Endodermal cell (in vitro differentiated cells): ENCODE measurements at places on chromosomes 13 and 19. TPM values are rescaled to one million over a fixed set of nuclear protein-coding genes. Genes with fewer than 3 reads are reported as not detected.

The NFIC gene
- total RNA-seq = 3.9 to 5.5 TPM (median 5.2 TPM) in 3 replicates

The GPR12 gene
- not detected in 2 replicates for total RNA-seq

The CBARP gene
- 20.1 and 21.5 TPM in 2 replicates for total RNA-seq

The MARK4 gene
- 90.6 to 108 TPM (median 103 TPM) in 3 replicates for total RNA-seq

The SHISA2 gene
- total RNA-seq = 195 and 232 TPM in 2 replicates

The FUT3 gene
- total RNA-seq = 0.61 to 1.3 TPM (median 1.2 TPM) in 3 replicates

The IGFL1 gene
- total RNA-seq = not detected in 2 replicates

The FLT3 gene
- total RNA-seq = 0.09 to 0.42 TPM in 2 of 3 replicates, not detected in the other

The ZFP82 gene
- 13.6 and 16.0 TPM in 2 replicates for total RNA-seq

The MYBPC2 gene
- 1.9 and 2.0 TPM in 2 replicates for total RNA-seq

The ZNF132 gene
- 1.1 and 1.2 TPM in 2 replicates for total RNA-seq

The RCBTB2 gene
- 5.6 and 7.3 TPM in 2 replicates for total RNA-seq

The CFAP97D2 gene
- total RNA-seq = not detected in 3 replicates

The SLC46A3 gene
- total RNA-seq = 2.9 and 4.3 TPM in 2 replicates

The FKRP gene
- total RNA-seq = 9.6 to 22.9 TPM (median 19.8 TPM) in 3 replicates

The NLRP8 gene
- total RNA-seq = not detected in 2 replicates

The OR7D2 gene
- total RNA-seq = 0.40 and 0.41 TPM in 2 replicates

The RNASEH2B gene
- 23.4 to 45.1 TPM (median 44.1 TPM) in 3 replicates for total RNA-seq

The LRFN3 gene
- 10.8 to 24.3 TPM (median 24.0 TPM) in 3 replicates for total RNA-seq

The RNF113B gene
- total RNA-seq = not detected in 2 replicates

The EXOC3L2 gene
- total RNA-seq = 0.11 to 6.8 TPM (median 0.32 TPM) in 3 replicates

The CNMD gene
- 0.68 to 1.7 TPM (median 1.2 TPM) in 3 replicates for total RNA-seq

The RFPL4AL1 gene
- not detected in 2 replicates for total RNA-seq

The ZNF587B gene
- total RNA-seq = 23.8 to 38.8 TPM (median 37.0 TPM) in 3 replicates

The FAM216B gene
- total RNA-seq = not detected in 2 replicates

The GPR180 gene
- total RNA-seq = 5.9 and 6.6 TPM in 2 replicates

The FAM124A gene
- 31.4 to 52.5 TPM (median 49.7 TPM) in 3 replicates for total RNA-seq

The RASA3 gene
- 5.4 to 7.0 TPM (median 6.3 TPM) in 3 replicates for total RNA-seq

The ZIC5 gene
- 10.6 and 11.0 TPM in 2 replicates for total RNA-seq

The ZNF480 gene
- total RNA-seq = 38.1 and 38.5 TPM in 2 replicates

The ARL11 gene
- 0.07 and 0.24 TPM in 2 replicates for total RNA-seq

The ZNF260 gene
- total RNA-seq = 42.6 and 56.3 TPM in 2 replicates

The CEACAM20 gene
- total RNA-seq = not detected in 2 replicates

The CRTC1 gene
- total RNA-seq = 18.1 to 29.7 TPM (median 27.4 TPM) in 3 replicates

The LILRA2 gene
- total RNA-seq = not detected in 2 replicates

The ELANE gene
- total RNA-seq = not detected in 3 replicates

The ZNF805 gene
- 15.5 to 21.1 TPM (median 21.1 TPM) in 3 replicates for total RNA-seq

The CEACAM3 gene
- total RNA-seq = not detected in 3 replicates

The TMEM272 gene
- total RNA-seq = 0.62 to 0.86 TPM in 2 of 3 replicates, not detected in the other

The ZNF470 gene
- total RNA-seq = 6.7 to 11.4 TPM (median 7.0 TPM) in 3 replicates

The ICAM1 gene
- total RNA-seq = 5.2 to 7.3 TPM (median 5.7 TPM) in 3 replicates

The LRRC4B gene
- total RNA-seq = 2.3 and 2.8 TPM in 2 replicates

The KIR2DL3 gene
- not detected in 2 replicates for total RNA-seq

The ONECUT3 gene
- 0.09 TPM in 1 of 3 replicates, not detected in the others for total RNA-seq

The NUP62 gene
- total RNA-seq = 84.9 and 85.7 TPM in 2 replicates

The LIM2 gene
- not detected in 2 replicates for total RNA-seq

The GNA15 gene
- not detected in 3 replicates for total RNA-seq

The SPIB gene
- 0.11 TPM in 2 of 3 replicates, not detected in the other for total RNA-seq

The TMIGD2 gene
- total RNA-seq = 0.70 TPM in 1 of 2 replicates, not detected in the other

The TECR gene
- 140 and 151 TPM in 2 replicates for total RNA-seq
